Adrenal gland (tissue), 19 donors: ENCODE measurements at places on chromosomes 12 and 14. TPM values are rescaled to one million over a fixed set of nuclear protein-coding genes. Genes with fewer than 3 reads are reported as not detected.

Gene PLA2G1B
- total RNA-seq: 5.4 TPM

Gene RFX4
- total RNA-seq: not detected

Gene CFAP73
- total RNA-seq: not detected

Gene LYZ
- total RNA-seq: 49.6 TPM

Gene RAD9B
- total RNA-seq: 0.35 TPM

DNA sequence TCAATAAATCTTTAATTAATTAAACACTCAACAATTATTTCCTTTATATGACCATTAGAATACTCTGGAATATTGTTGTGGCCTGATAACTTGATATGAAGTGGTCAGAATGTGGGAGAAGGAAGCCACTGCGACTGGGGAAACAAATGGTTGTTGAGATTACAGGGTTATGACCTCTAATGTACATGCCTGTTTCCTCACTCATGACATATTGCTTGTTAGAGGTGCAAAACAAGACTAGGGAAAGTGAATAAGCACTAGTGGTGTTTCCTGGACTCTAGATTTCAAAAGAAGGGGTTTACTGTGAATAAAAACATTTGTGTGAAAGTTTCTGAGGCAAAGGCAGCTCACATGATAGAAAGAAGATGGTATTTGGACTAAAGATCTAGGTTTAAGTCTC lies 53.3 kb downstream of the STAB2 start:
- H3K27ac ChIP-seq: no peak overlapping the region
- DNase-seq: no peak
- H3K36me3 ChIP-seq: no peaks in the 10 kb centered on the region
- H3K27me3 ChIP-seq: no peaks in the 10 kb centered on the region
- no peaks in the 10 kb centered on the region for H3K4me1 ChIP-seq

DNA sequence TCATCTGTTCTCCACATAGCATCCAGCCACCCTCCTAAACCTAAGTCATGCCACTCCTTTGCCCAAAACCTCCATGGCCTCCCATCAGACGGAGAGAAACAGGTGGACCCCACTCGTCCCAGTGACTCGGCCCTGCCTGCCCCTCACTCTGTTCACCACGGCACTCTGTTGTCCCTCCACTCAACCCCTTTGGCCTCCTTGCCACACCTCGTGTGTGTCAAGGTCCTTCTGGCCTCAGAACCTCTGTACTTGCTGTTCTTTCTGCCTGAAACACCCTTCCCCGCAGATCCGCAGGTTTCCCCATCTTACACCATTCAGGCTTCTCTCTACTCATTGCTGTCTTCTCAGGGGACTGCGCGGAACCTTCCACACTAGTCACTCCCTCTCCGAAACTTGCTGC lies 24.5 kb upstream of the ACTN1 start:
- no peak overlapping the region for H3K4me3 ChIP-seq
- H3K4me1 ChIP-seq: peaks cover 10% of the 10 kb centered on the region
- H3K27ac ChIP-seq: no peak overlapping the region
- DNase-seq: no peak
- no peaks in the 10 kb centered on the region for H3K36me3 ChIP-seq

GRCh38 chr14:99320621-99321235 lies 48.7 kb upstream of the BCL11B start:
- no peak overlapping the region for H3K4me3 ChIP-seq
- H3K4me1 ChIP-seq: no peaks in the 10 kb centered on the region
- no peaks in the 10 kb centered on the region for H3K36me3 ChIP-seq

DNA sequence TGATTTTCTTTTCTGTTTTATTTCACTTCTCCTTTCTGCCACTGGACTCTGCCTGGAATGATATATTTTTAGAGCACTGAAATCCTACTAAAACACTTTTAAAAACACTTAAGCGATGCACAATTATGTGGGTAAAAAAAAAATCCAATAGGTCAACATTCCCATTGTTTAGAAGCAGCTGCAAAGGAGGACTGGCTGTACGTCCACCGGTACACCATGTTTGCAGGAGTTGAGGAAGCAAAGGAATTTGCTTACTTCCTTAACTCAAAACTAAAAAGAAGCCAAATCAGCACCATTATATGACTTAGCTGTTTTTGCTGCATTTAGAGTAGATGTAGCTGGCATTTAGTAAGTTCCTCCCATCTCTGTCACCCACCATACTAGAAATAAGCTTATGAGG lies 186.8 kb upstream of the TMTC1 start:
- no peaks in the 10 kb centered on the region for H3K36me3 ChIP-seq
- no peak for DNase-seq
- H3K27me3 ChIP-seq: no peaks in the 10 kb centered on the region
- H3K4me1 ChIP-seq: no peaks in the 10 kb centered on the region
- no peak overlapping the region for H3K27ac ChIP-seq

DNA sequence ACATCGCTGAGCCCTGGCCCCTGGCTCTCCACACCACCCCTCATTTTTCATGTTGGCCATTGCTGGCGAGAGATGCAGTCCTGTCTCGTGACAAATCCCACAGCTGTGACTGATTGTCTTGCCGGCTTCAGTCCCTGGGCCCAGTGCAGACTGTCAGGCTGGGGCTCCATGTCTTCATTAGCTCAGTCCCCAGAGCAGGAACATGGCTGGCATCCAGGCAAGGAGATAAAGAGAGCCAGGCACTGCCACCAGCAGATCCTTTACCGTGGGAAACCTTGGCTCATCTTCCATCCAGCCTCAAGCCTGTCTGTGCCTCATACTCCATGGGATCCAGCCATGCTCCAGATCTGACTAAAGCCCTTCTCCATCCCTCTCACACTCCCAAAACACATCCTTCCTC lies 284.7 kb upstream of the FKBP4 start:
- H3K4me1 ChIP-seq: no peaks in the 10 kb centered on the region
- H3K27me3 ChIP-seq: no peaks in the 10 kb centered on the region
- DNase-seq: no peak
- no peaks in the 10 kb centered on the region for H3K36me3 ChIP-seq
- no peak overlapping the region for H3K27ac ChIP-seq

DNA sequence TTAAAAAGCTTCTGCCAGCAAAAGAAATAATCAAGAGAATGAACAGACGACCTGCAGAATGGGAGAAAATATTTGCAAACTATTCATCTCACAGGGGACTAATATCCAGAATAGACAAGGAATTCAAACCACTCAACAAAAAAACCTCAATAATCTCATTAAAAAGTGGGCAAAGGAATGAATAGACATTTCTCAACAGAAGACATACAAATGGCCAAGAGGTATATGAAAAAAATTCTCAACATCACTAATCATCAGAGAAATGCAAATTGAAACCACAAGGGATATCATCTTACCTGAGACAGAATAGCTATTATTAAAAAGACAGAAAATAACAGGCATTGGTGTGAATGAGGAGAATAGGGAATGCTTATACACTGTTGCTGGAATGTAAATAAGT lies 270.0 kb downstream of the DACT1 start:
- H3K36me3 ChIP-seq: no peaks in the 10 kb centered on the region
- no peak overlapping the region for H3K4me3 ChIP-seq
- H3K4me1 ChIP-seq: no peaks in the 10 kb centered on the region
- H3K27me3 ChIP-seq: no peaks in the 10 kb centered on the region
- no peak for DNase-seq

GRCh38 chr12:100164153-100164704 lies 21.6 kb upstream of the BLTP3B start:
- H3K4me1 ChIP-seq: peaks cover 13% of the 10 kb centered on the region
- H3K27ac ChIP-seq: no peak overlapping the region
- no peaks in the 10 kb centered on the region for H3K36me3 ChIP-seq
- no peak for DNase-seq

GRCh38 chr14:79278798-79279644 lies 932.3 kb downstream of the DIO2 start:
- no peak overlapping the region for H3K4me3 ChIP-seq
- H3K27me3 ChIP-seq: peaks cover 18% of the 10 kb centered on the region
- H3K36me3 ChIP-seq: no peaks in the 10 kb centered on the region
- peaks cover 7% of the 10 kb centered on the region for H3K4me1 ChIP-seq
